ENCODE measurements at places on chromosomes 2 and 18.

GRCh38 chr2:113791697-113792590 is 35.5 kb upstream of the SLC35F5 start:
- no peak for DNase-seq

- peak; percentile 37 for DNase-seq
These were observed 68.8 kb downstream of the VPS54 start for GRCh38 chr2:63950414-63950813.

- no peak for DNase-seq
These were observed 120.5 kb upstream of the MC4R start for GRCh38 chr18:60493066-60493465.

- no peak for DNase-seq
These were observed 28.9 kb downstream of the EIPR1 start for GRCh38 chr2:3348767-3349166.

DNA sequence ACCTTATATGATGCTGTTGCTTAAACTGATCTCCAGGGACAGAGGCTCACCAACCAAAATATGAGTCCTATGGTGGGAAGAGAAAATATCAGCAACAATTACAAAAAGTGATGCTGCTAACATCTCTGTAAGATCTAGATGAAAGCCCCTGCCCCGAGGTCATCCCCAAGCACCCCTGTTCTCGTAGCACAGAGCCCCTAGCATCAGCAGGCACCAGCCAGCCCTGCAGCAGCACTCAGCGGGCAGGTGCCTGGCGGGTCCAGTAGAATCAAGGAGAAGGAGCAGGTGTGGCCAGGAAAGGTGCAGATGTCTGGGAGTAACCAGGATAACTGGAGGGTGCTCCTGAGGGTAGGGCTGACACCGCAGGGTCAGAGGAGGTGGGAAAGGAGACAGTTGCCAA is 474.2 kb upstream of the MYT1L start:
- DNase-seq = no peak

DNA sequence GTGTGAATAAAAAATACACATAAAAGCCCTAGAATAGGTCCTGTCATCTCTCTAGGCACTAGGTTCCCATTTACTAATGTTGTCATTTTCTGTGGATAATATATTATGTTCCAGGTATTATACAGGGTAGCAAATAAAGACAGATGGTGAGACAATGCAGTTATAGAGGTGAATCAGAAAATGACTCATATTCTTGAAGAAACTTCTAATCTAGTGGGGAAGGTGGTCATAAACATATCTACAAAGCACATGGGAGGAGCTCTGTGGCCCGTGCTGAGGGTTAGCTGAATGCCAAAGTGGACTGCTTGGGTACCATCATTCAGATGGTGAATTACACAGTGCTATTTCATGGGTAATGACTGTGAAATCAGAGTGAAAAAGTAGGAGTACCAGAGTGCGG is 700.9 kb downstream of the ERBB4 start:
- no peak for DNase-seq

GRCh38 chr2:213237251-213237650 is 47.0 kb upstream of the SPAG16 start:
- no peak for DNase-seq

GRCh38 chr2:183242937-183243336 is 118.7 kb downstream of the NUP35 start:
- DNase-seq = peak; percentile 81

DNA sequence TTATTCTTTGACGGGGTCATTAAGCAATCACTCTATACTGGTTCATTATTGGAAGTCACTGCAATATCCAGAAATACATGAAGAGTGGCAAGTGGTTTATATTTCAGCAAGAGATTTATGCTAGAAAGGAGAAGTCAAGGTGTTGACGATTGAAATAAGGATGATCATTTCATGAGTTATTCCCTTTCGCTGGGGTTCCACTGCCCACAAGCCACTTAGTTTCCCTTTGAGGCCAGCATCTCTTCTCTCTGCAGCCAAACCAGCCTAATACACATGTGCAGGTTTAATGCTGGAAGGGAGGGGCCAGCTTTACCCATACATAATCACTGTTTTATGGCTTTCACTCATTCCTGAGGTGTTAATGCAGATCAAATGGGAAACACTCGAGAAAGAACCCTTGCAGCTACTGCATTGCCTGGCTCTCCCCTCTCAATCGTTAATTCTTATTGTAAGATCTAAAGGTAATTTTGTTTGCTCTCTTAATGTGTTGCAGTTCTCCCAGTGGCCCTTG is 108.4 kb downstream of the MEIS1 start:
- no peak for DNase-seq

All from NCI-H2029 (cell line).